ENCODE measurements at places on chromosomes 6 and 20.
A peak's percentile ranks its signal among the peaks of the same experiment; 100 is the strongest.

GRCh38 chr6:155213611-155214372 lies 50.0 kb upstream of the CLDN20 start:
- DNase-seq = no peak

GRCh38 chr6:2999618-3000557 lies at the start of gene NQO2:
Gene NQO2, plus strand, starts transcription at chr6:2999894. Its CDS starts 6,659 bp downstream, at chr6:3006553.
- peak; percentile 78 for DNase-seq

GRCh38 chr6:47741807-47742206 lies 40.0 kb upstream of the OPN5 start:
- no peak for DNase-seq

- no peak for DNase-seq
Measured at GRCh38 chr20:8370774-8371173, 238.7 kb downstream of the PLCB1 start.

DNA sequence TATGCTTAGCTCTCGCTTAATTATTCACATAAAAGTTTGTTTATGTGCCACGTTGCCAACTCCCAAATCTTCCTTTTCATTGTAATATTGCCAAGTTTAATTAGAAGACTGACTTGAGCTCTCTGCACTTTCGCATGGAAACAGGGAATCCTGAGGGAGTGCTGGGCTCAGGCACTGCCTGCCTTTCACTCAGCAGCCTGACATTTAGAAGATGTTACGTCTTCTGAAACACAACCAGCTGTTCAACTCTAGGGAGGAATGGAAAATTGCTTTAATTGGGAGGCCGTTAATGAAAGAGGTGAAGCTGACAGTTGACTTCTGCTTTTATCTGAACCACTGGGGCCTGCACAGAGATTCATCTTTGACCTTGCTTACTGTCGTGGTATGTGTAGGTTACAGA lies 77.4 kb upstream of the MTHFD1L start:
- no peak for DNase-seq

DNA sequence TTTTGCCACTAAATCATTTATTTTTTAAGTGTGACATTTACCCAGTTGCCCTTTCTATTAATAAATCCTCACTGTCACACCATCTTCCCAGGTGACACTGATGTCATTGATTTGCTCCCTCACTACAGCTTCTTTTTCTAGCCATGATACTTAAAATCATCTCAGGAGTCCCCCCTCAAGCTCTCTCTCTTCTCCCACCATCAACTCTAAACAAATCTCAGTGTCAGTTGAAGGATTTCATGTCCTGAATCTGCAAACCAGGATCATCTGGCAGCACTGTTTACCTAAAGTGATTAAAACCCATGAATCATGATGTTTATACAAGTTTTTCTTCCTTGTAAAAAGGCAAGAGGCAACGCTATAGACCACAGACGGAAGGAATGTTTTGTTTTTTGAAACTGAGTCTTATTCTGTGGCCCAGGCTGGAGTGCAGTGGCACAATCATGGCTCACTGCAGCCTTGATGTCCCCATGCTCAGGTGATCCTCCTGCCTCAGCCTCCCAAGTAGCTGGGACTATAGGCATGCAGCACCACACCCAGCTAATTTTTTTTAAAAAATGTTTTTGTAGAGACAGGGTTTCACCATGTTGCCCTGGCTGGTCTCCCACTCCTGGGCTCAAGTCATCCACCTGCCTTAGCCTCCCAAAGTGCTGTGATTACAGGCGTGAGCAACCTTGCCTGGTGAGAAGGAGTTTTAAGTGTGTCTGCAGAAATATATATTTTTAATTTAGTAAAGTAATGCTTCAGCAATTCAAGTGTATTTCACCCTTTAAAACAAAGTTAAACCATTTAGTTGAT lies 30.1 kb upstream of the SH3BGRL2 start:
- no peak for DNase-seq

Data from COR-L47 (cell line).